GM23248 (cell line): ENCODE measurements at places on chromosomes 7 and 10. TPM values are rescaled to one million over a fixed set of nuclear protein-coding genes. Genes with fewer than 3 reads are reported as not detected.

DNA sequence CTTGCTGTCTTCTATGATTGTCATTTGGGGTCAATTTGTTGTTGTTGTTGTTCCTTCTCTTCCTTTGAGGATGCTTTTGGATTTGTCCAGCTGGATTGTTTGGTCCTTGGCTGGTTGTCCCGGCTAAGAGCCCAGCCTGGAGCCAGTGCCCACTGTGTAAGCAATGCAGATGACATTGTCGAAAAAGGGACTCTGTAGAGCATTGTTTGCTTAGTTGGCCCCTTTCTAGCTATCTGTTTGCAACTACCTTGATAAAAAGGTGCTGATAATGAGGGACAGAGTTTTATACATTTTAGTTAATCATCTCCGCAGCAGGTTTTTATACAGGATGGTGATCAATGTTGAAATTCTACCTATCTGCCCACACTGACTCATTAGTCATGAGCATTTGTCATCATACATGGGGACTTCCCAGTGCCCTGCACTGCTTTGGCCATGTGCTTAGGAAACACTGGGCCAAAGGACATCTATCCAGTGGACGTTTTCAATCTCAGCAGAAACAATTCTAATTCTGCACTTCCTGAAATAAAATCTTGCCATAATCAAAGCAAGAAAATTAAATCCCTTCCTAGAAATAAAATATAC, 311.9 kb downstream of the GRM8 start:
- DNase-seq = no peak

GRCh38 chr10:14024329-14025202, 306.2 kb downstream of the FRMD4A start:
- no peak for DNase-seq

- no peak for DNase-seq
These were observed 5.3 kb upstream of the EBF3 start for GRCh38 chr10:129969184-129969910.

DNA sequence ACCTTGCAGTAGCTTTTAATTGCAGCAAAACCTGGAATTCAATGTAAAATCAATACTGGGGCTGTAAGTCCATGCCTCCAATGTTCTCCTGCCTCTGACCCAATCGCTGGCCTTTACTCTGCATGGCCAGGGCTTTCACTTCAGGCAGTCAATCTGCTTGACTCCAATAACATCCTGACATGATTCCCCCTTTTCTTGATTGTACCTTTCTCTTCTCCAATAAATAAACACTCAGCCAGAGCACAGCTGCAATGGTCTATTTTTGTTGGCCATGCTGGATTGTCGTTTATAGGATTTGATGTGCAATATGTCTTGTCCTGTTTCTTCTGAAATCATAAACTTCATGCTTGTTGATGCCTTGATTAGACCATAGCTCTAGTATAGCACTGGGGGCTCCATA, 97.8 kb upstream of the COL1A2 start:
- DNase-seq = peak; percentile 63

DNA sequence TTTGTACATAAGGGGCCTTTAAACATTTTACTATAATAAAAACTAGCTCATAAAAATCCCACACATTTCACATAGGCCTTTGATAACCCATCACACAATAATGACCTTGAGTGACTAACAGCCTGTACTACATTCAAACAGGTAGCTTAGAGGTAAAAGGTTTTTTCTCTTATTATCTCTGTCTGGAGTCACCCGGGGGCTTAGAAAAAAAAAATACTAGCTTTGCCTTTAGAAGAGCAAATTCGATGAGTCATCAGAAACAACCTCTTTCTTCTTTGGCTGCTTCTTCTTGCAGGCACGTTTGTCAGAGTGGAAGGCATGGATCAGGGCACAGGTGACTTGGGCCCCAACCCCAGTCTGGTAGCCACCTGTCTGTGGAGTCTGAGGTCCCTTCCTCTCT, 43.4 kb upstream of the ADO start:
- DNase-seq = no peak

The CRYGN gene
- polyA plus RNA-seq = not detected in 2 replicates

The PDE6C gene
- 0.08 TPM in 1 of 2 replicates, not detected in the other for polyA plus RNA-seq

The CYP26A1 gene
- polyA plus RNA-seq = not detected in 2 replicates

The SLC39A12 gene
- not detected in 2 replicates for polyA plus RNA-seq
